NCI-H1092 treated with DMSO at 0.1 percent for 48 hours (cell line): ENCODE measurements at places on chromosomes 16 and 17.

- DNase-seq: no peak
Observed at GRCh38 chr16:88853325-88853941, 3.3 kb downstream of the GALNS start.

DNA sequence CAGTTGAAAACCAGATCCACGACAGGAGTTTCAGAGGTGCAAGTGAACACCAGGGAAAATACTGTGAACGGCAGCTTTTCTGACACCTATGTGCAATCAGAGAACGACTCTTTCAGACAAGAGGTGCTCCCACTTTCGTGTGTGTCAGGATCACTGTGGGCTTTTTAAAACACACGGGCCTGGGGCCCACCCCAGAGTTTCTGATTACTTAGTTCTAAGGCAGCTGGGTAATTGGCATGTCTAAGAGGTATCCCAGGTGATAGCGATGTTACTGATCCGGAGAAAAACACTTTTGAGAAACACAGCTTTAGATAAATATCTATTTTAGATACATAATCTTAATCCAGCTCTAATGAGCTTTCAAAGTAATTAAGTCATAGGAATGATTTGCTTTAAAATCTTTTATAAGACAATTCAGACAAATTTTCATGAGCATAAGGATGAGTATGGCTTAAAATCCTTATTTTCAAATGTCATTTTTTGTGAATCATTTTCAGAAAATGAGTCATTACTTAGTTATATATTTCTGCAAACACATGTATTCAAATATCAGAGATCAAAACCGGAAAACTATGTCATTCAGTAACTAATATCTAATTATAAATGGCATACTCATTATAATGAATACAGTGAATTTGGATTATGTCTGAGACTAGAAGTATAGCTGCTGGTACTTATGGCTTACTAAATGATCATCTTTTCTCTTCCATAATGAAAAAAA is 217.9 kb upstream of the PSMD7 start:
- DNase-seq: no peak

GRCh38 chr17:3944485-3945388 is 19.5 kb downstream of the ATP2A3 start:
- DNase-seq: no peak

- no peak for DNase-seq
Observed at GRCh38 chr16:61900482-61900881, 135.8 kb downstream of the CDH8 start.
